ENCODE measurements at places on chromosomes 2 and 18. TPM values are rescaled to one million over a fixed set of nuclear protein-coding genes. Genes with fewer than 3 reads are reported as not detected.

DNA sequence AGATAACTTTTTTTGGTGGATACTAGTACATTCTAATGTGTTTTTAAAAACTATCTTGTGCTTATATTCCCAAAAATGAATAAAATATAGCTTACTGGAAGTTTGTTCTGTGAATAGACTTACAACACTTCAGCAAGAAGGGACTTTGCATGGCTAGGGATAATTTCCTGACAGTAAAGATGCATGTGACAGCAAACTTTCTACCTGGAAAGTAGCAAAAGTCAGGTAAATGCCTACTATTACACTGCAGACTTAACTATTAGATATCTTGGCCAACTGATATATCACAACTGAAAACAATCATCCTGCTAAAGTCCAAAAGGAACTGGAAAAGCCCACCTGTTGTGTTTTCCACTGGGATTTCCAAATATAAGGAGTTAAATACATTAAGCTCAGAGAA lies 1753.5 kb upstream of the CELF4 start:
- H3K4me3 ChIP-seq: no peak overlapping the region
- no peak overlapping the region for H3K27ac ChIP-seq
- no peak for DNase-seq
- H3K27me3 ChIP-seq: no peaks in the 10 kb centered on the region
- no peaks in the 10 kb centered on the region for H3K36me3 ChIP-seq

DNA sequence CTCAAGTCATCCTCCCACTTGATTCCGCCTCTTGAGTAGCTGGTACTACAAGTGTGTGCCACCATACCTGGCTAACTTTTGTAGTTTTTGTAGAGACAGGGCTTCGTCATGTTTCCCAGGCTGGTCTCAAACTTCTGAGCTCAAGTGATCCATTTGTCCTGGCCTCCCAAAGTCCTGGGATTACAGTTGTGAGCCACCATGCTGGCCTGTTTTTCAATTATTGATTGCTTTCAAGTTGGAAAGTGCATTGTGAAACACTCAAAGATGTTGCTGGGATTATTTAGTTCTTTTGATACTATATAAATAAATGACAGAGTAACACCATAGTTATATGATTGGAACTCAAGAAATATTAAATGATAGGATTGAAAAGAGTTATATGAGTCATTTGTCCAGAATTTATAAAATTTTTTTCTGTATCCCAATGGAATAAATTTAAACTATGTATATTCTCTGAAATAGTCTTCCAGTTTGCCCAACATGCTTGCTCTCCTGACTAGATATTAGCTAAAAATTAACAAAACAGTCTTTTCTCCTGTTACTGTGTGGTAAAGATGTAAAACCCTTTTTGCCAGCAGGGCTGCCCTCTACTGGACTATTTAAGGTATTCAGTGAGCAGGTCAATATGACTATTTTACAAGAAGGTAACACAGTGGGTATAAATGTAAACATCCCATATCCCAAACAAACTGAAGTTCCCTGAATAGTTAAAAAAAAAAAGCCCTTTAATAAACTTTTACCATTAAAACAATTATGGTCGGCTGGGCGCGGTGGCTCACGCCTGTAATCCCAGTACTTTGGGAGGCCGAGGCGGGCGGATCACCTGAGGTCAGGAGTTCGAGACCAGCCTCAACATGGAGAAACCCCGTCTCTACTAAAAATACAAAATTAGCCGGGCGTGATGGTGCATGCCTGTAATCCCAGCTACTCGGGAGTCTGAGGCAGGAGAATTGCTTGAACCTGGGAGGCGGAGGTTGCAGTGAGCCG lies 42.7 kb downstream of the ACSL3 start:
- peaks cover 14% of the 10 kb centered on the region for H3K4me1 ChIP-seq
- H3K36me3 ChIP-seq: peaks cover 9% of the 10 kb centered on the region
- no peak for DNase-seq
- H3K27me3 ChIP-seq: no peaks in the 10 kb centered on the region

Gene SATB2
- total RNA-seq: 2.9 TPM

DNA sequence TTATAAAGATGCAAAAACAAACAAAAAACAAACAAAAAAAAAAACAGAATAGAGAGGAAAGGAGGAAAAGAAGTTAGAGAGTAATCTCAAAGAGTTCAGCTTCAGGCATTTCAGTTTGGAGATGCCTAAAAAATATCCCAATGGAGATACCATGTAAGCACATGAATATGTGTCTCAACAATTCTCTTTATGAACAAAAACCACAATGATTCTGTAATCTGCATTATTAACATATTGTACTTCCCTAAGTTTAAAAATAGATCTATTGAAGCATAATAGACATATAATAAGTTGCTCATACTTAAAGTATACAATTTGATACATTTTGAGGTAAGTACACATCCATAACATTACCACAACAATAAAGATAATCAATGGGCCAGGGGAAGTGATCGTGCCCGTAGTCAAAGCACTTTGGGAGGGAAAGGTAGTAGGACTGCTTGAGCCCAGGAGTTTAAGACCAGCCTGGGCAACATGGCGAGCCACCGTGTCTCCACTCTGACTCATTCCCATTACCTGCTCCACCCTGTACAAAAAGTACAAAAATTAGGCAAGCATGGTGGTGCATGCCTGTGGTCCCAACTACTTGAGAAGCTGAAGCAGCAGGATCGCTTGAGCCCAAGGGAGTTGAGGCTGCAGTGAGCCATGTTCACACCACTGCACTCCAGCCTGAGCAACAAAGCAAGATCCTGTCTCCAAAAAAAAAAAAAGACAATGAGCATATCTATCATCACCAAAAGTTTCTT lies 158.9 kb downstream of the ATAD2B start:
- H3K36me3 ChIP-seq: peaks cover 30% of the 10 kb centered on the region
- H3K4me3 ChIP-seq: no peak overlapping the region
- H3K27ac ChIP-seq: no peak overlapping the region
- no peaks in the 10 kb centered on the region for H3K27me3 ChIP-seq

DNA sequence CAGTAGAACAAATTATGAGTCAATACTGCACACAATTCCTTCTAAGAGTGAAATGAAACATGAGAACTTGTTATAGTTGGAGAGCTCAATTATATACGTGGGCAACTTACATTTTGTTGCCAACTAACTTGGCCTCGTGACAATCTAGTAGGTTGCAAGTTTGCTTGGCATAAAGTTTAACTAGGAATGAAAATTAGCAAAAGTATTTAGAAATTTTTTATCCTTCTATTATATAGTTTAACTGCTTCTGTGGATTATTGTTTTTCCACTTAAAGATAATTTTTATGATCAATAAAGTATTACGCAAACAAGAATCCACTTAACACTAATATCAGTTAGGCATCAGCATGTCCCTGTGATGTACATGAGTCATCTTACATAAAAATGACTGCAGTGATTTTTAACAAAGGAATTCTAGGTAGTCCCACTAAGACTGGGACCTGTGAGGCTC lies 41.1 kb downstream of the FAM124B start:
- H3K4me1 ChIP-seq: peaks cover 5% of the 10 kb centered on the region
- H3K27ac ChIP-seq: no peak overlapping the region
- DNase-seq: no peak
- H3K4me3 ChIP-seq: no peak overlapping the region
- H3K36me3 ChIP-seq: no peaks in the 10 kb centered on the region
- no peaks in the 10 kb centered on the region for H3K27me3 ChIP-seq

Gene CHN1
- total RNA-seq: 2.5 TPM

- H3K4me3 ChIP-seq: no peak overlapping the region
- H3K36me3 ChIP-seq: no peaks in the 10 kb centered on the region
- H3K4me1 ChIP-seq: peaks cover 14% of the 10 kb centered on the region
- H3K27ac ChIP-seq: no peak overlapping the region
These were observed 122.7 kb upstream of the GLI2 start for GRCh38 chr2:120612931-120613330.

DNA sequence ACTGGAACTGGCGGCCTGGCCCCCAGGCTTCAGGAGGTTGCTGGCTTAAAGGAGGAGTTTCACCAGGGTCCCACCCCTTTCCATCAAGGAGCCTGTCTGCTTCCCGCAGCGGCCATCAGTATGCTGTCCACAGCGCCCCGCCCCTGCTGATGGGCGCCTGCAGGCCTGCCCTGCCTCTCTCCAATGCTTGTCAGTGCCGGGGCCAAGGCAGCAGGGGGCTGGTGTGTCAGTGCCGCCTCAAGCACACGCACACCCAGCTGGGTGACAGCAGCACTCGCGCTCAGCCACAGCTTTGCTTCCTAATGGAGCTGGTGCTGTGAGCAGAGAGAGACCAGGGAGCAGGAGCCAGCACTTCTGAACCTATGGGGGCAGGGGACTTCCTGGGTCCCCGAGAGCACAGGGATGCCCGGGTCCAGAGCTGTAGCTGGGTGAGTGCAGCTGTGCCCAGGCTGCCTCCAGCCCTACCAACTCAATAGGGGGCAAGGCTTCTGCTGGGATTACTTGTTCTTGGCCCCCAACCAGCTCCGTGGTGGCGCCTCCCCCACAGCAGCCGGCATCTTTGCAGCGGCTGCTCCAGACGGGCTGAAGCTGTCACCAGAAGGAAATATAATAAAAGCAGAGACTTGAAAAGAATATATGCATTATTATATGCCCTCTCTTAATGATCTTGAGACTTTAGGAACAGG lies 377.2 kb upstream of the LRATD1 start:
- H3K36me3 ChIP-seq: no peaks in the 10 kb centered on the region
- H3K27me3 ChIP-seq: no peaks in the 10 kb centered on the region
- DNase-seq: no peak
- H3K4me1 ChIP-seq: no peaks in the 10 kb centered on the region
- H3K4me3 ChIP-seq: no peak overlapping the region
- H3K27ac ChIP-seq: no peak overlapping the region

- H3K27ac ChIP-seq: no peak overlapping the region
- H3K27me3 ChIP-seq: no peaks in the 10 kb centered on the region
- no peak for DNase-seq
- H3K4me1 ChIP-seq: no peaks in the 10 kb centered on the region
These were observed 22.7 kb downstream of the TRAPPC8 start for GRCh38 chr18:31920277-31920676.

DNA sequence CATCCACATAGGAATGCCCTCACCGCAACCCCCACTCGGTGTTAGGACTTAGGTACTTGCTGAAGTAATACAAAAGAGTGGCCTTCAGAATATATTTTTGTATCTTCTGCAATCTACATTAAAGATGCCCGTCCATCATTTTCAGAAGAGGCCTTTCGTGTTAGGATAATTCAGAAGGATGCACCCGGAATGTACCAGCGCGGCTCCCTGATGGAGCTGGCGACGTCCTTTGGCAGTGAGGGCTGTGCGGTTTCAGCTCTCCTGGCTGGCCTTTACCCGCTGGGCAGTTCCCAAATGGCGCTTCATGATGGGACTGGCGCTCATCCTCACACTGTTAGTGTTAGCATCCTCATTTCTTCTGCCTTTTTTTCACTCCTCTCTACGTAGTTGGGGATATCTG lies 15.3 kb downstream of the TWIST2 start:
- no peaks in the 10 kb centered on the region for H3K36me3 ChIP-seq
- H3K27me3 ChIP-seq: peaks cover 14% of the 10 kb centered on the region
- peaks cover 32% of the 10 kb centered on the region for H3K4me1 ChIP-seq
- H3K27ac ChIP-seq: peak overlapping the region; percentile 83
- H3K4me3 ChIP-seq: no peak overlapping the region
- DNase-seq: peak; percentile 71

Gene HOXD3
- total RNA-seq: 0.49 TPM
